ENCODE measurements at places on chromosomes 7 and 10.

DNA sequence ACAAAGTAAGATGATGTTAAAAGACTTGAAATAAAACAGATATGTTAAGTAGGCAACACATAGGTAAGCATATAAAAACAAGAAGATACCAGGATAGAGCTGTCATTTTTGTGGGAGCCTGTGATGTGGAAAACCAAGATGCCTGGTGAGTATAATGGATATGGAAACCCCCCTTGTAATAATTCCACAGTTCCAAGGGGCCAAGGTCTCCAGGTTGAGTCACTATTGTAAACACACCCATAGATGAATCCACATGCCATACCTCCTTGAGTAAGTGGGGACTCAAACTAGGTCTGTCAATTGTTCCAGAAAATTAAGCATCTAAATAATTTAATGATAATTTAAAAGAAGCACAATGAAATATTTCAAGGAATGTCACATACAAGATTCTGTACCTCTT is 15.9 kb downstream of the CAV1 start:
- DNase-seq: no peak

- no peak for DNase-seq
Observed at GRCh38 chr7:105826143-105826542, 50.3 kb downstream of the ATXN7L1 start.

DNA sequence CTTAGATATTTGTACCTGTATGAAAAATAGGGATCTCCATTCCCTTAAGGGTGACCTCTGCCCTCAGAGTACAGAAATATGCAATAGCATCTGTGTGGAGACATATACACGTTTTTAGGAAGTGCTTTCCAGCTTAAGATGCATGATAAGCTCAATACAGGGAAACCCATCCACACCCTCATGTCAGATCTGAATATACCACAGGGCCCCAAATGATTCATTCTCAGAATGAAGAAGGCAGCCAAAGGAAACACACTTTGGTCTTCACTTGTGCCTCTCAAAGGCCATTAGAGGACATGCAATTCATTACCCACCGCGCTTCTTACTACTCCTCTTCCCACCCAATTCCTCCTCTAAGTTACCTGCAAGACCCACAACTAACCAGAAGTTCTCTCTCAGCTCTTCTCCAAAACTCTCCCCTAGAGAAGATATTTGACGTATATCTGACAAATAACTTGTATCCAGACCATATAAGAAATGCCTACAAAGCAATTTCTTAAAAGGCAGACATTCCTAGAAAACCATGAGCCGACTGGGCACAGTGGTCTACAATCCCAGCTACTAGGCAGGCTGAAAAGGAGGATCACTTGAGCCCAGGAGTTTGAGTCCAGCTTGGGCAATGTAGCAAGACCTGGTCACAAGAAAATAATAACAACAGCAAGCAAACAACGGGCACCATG is 103.0 kb downstream of the OAT start:
- DNase-seq: no peak

GRCh38 chr7:13633857-13634256 is 355.6 kb downstream of the ETV1 start:
- DNase-seq: no peak

DNA sequence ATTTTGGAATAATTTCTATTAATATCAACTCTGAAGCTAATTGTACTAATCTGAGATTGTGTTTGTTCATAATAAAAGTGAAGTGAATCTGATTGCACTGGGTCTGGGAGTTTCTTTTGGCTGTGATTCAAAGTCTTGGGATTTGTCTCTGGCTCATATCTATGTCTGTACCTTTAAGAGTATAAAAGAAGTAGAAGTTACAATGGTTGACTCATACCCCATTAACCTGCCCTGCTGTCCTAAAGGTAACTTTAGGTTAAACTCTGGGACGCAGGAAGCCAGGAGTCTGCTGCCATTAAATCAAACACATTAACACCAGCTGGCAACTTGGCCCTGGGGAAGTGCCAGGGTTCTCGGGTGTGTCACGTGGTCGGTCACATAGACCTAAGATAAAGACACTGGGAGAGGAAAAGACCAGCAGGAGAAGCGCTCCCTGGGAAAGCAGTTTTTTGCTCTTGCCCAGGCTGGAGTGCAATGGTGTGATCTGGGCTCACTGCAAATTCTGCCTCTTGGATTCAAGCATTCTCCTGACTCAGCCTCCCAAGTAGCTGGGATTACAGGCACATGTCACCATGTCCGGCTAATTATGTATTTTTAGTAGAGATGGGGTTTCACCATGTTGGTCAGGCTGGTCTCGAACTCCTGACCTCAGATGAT is 17.8 kb downstream of the SCD start:
- no peak for DNase-seq

GRCh38 chr7:156783864-156784263 is 109.1 kb downstream of the LMBR1 start:
- no peak for DNase-seq

DNA sequence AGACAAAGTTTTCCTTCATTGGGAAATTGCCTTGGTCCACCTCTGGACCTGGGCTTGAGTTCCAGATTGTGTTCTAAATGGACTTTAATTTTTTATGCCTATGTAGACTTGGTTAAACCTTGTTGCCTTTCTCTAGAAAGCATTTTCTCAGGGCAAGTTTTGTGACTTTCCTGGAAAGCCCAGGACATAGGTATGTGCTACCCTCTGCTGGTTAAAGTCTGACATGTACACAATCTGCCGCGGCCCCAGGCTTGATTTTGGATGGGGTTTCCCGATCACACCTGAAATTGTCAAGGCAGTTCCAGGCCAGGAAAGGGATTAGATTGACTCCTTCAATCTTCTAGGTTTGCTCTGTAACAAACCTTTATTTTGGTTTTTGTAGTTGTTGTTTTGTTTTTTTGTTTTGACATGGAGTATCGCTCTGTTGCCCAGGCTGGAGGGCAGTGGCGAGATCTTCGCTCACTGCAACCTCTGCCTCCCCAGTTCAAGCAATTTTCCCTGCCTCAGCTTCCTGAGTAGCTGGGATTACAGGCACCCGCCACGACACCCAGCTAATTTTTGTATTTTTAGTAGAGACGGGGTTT is 14.1 kb upstream of the AKR1B10 start:
- DNase-seq: no peak

Data from stimulated activated CD4-positive, alpha-beta T cell treated with anti-CD3 and anti-CD28 coated beads, Interleukin-1b, Interleukin-23, amount 100 ng/mL, for 1 hour (primary cell).